ENCODE measurements at places on chromosomes 6 and 20.

- DNase-seq: no peak
These were observed 62.6 kb downstream of the BTBD3 start for GRCh38 chr20:11980263-11980662.

DNA sequence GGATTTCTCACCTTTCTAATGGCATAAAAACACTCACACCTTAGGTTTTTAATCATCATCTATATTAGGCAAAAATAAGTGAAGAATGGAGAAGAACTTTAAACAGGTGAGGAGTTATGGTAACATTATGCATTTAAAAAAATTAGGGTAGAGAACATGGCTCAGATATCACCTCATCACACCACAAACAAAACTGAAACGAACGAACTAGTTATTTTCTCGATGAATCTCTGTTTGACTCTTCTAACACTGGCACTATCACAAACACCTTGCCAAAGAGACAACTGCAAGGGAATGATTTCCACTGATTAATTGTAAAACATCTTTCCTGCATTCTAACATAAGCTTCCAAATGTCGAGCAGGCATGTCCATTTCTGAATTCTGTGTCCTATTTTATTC, 286.1 kb upstream of the GJE1 start:
- no peak for DNase-seq

DNA sequence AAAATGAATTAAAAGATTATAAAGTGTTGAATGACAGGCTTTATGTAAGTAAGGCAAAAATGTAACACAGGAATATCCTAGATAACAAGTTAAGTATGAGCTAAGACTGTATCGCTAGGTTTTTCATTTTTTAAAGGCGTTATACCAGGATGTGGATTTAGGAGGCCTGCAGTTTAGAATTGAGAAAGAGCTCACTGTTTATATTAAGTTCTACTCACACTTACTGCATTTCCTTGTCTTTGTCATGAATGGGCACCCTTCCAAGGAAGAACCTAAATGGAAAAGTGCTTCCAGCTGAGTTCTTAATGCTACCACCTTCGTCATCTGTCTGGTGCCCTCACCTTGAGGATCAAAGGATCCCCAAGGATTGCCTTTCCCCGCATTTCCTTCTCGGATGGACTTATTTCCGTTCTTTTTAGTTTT, 148.7 kb downstream of the SOX4 start:
- no peak for DNase-seq

GRCh38 chr20:51460569-51461265, 81.8 kb downstream of the NFATC2 start:
- no peak for DNase-seq
